Activated CD4-positive, alpha-beta T cell treated with anti-CD3 and anti-CD28 coated beads, Interleukin-2, amount 50 U/mL, for 4 hours (primary cell): ENCODE measurements at places on chromosomes 1 and 21.
A peak's percentile ranks its signal among the peaks of the same experiment; 100 is the strongest.

DNA sequence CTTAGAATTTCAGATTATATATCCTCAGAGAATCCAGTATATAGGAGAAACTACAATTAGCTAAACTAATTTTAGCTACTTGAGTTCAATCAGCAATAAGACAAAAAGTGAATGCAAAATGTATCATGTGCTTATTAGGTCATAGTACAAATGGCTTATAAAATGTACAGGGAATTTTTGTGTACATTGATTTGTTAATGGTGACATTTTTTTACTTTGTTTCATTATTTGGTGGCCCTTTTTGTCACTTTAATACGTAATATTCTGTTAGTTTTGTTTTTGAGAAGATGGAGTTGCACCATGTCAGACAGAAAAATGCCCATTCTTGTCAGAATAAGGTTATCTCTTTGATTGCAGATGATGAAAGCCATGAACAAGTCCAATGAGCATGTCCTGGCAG lies 33.6 kb downstream of the CC2D1B start:
- no peak for DNase-seq

DNA sequence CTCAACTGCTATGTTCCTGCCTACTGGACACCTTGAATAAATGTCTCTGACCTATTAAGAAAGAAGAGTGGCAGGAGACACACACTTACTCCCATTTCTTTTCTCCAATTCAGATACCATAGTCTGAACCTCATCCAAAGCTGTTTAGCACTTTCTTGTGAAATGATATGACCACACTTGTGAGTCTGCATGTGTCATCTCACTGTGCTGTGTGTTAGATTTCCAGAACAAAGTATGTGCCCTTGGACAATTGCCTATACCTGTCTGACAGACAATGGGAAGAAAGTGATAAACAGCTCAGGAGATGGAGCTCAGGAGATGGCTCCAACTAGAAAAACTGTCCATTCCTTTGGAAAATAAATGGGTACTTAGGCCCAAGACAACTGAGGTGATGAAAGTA lies 48.4 kb downstream of the USP48 start:
- no peak for DNase-seq

DNA sequence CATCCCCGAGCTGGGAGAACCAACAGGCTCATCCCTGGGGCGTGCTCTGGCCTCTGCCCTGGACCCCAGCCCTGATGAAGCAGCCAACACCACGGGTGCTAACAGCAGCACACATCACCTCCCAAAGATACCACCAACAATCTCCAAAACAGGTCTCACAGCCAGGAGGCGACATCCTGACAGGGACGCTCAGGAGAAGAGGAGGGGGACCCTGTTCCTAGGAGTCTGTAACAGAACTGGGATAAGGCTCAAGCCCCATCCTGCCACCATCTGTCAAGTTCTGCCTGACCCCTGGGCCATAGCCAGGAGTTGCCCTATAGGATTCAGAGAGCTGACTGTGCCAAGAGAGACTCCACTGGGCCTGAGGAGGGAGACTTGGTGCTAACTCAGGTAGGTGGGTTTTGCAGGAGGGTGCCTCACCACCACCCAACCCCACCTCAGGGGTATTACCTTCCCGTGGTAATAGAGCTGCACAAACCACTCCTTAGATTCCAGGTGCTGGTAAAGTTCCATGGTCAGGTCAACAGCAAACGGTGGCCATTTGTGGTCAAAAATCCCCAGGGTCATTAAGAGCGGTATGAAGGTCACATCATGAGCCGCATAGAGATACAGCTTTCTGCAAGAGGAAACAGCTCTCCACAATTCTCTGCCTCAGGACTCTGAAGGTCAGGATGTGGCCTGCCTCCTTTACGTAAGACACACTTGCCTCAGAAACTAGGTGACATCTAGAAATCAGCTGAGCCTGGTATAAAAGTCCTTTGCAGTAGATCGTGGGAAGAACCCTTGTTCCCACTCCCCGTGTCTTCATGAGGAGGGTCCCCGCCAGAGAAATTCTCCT lies 22.3 kb downstream of the ACP6 start:
- DNase-seq: no peak

DNA sequence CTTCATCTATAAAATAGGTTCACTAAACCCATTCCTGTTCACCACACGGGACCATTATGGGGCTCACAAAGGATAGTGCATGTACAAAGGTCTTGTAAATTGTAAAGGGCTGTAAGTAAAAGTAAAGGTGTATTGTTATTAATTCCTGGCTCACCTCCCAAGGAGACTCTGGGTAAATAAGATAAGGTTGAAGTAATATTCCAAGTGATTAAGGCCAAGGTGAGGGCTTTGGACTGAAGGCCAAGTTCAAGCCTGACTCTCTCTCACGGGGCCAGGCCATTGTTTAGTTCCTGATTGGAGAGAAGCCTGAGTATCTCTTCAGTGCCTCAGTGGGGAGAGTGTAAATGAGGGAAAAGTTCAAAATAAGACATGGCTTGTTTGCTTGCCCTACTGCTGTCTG lies 19.5 kb upstream of the ZFYVE9 start:
- no peak for DNase-seq

DNA sequence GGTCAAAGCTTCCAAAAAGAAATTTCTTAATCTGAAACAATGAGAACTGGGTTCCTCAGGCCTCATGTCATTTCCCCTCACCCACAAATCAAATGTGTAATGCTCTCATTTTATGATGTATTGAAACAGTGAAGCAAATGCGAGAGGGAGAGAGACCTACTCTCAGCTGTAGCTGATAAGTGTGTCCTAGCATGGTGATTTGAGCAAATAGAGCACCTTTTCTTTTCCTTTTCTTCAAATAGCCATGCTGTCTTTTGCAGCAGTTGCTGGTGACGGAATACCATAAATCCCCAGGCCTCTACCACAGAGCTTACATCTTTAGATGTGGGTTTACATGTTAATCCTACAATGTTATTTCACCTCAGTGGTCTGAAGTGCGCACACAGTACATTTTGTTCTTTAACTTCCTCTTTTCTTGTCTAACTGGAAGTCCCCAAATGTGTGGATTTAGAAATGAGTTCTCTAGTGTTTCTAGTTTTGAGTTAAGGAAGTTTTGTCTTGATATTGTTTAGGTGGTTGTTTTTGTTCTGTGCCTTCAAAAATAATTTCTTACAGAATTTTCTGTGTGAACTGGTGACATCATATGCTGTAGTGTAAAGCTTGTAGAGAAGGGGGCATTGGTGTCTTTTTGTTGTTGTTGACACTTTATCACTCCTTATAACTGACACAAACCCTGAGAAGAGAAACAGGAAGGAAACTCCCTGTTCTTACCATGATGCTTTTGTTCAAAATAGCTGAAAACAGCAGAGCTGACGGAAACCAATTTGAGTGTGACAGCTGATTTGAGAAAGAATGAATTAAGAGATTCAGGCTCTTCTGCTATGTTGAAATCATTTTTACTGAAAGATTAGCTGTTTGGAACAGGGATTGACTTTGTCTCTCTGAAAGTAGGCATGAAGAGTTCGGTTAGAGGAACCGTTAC lies 12.2 kb downstream of the SMAP2 start:
- DNase-seq: peak; percentile 39

DNA sequence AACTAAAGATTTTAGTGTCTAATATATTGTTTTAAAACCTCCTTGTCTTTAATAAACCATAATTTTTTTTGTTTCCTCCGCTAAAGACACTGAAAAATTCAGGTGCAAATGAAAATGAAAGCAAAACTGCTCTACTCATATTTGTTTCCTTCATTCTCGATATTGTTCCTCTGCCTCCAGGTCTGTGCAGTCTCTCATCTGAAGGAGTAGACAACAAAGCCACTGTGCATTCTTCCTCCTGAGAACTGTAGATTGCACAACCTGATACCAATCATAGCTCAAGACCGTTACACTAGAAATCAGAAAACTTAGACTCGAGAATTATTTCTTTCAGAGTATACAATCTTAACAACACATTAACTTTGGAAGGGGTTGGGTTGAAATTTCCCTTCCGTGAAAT lies 373.1 kb upstream of the CXADR start:
- DNase-seq: no peak

- DNase-seq: no peak
These were observed 12.9 kb downstream of the DESI2 start for GRCh38 chr1:244665771-244666217.

DNA sequence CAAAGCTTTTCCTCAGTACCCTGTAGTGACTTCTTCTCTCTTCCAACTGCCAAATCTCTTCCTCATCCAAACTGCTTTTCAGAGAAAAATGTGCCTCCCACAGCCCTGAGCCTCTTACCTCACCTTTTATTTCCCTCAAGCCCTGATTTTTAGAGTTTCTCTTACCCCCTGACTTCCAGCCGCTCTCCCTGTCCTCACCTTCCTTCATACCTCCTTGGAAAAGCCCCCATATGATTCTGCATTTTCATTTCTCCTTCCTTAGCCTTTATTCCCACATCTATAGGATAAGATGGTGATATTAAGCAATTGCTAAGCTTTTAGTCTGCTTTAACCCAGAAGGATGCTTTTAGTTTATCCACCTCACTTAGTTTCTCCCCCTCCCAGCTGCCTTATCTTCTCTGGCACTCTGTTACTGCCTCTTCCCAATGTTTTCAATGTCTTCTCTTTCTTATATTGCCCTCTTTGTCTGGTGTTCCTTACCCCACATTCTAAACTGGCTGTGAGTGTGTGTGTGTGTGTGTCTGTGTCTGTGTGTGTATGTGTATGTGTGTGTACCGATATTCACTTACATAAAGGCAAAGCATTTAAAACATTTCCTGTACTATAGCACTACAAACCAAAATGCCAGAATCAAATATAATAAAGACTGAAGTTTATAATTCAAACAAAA lies at the start of gene CD1B:
CD1B (minus strand) TSS at position 51 of the 670 bp plus-strand sequence. CDS start 108 bp downstream, outside the sequence.
- no peak for DNase-seq

GRCh38 chr1:204295671-204296070 lies 64.1 kb downstream of the PLEKHA6 start:
- DNase-seq: no peak

- no peak for DNase-seq
These were observed 218.7 kb upstream of the FGGY start for GRCh38 chr1:59078070-59078800.

DNA sequence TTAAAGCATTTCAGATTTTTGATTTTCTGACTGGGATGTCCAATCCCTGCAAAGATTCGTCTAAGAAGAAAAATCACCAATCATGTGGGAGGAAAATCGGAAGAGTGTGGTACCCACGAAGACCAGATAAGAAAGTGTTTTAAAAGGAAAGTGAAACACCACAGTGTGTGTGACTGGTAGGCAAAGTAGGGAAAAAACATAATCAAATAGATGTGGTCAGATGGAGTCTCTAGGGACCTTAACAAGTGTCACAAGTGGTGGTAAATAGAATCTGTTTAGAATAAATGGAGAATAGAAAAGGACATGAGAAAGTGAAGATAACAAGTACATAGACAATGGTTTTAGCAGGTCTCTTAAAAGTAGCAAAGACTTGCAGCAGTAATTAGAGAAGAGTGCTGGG lies 154.6 kb downstream of the SLC30A10 start:
- DNase-seq: no peak

GRCh38 chr1:8955406-8955805 lies 9.7 kb downstream of the CA6 start:
- DNase-seq: no peak

- no peak for DNase-seq
These were observed 8.1 kb downstream of the CACNA1S start for GRCh38 chr1:201104141-201104540.

DNA sequence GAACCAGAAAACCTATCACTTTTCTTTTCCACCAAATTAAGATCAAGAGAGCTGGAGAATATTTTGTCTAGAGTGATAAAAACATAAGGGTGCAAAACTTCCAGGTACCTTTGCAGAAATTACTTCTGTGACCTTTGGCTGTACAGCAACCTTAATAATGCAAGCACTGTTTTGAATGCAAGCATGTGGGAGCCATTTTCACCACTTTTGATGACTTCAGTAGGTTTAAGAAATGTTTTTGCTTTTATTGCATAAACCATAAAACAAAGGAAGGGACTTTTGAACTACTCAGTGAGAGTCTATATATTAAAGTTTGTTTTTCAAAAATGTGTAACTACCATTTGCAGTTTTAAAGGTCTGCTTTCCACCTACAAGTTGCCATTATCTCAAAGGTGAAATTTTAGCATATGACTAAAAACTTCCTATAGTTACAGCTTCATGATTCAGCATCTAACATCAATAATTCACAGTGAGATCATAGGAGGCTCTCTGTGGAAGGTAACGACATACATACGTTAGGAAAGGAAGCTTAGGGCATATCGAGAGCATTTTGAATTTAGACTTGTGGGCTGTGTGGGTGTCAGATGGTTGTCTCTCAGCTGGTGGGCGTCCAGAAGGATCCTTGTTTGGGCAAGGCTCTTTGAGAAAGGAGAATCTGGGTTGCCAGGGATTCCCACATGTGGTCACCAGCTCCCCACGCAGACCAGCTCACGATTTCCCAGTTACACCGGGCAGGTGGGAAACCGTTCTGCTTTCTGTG lies 1.1 kb upstream of the GADD45A start:
- peak; percentile 29 for DNase-seq

DNA sequence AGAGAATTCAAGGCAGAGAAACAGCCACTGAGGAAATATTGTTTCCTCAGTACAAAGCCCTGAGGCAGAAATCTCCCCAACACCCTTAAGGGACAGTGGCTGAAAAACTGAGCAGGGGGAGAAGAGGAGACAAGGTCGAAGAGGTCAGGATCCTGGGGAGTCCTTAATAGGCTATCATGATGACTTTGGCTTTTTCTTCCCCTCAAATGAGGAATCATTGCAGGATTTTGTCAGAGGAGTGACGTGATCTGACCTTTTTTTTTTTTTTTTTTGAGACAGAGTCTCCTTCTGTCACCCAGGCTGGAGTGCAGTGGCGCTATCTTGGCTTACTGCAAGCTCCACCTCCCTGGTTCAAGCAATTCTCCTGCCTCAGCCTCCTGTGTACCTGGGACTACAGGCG lies 10.2 kb downstream of the MAP7D1 start:
- DNase-seq: no peak

DNA sequence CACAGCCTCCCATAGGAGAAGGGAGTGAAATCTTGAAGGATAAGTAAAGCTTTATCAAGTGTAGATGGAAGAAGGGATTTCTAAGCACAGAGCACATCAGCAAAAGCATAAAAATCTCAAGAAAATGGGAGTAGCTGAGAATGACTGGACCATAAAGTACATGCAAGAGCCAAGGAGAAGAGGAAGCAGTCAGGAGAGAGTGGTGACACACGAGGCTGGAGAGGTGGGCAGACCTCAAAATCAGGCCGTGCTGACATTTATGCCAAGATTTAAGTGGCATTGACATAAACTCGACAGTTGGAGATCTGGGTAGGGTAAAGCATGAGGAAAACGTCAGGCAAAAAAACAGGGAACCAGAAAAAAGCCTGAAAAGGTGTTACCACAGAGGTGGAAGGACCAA lies 62.3 kb downstream of the GFI1 start:
- no peak for DNase-seq

- DNase-seq: no peak
These were observed 53.7 kb downstream of the HSF2BP start for GRCh38 chr21:43605320-43606215.
